Uterus (tissue), 4 donors: ENCODE measurements at places on chromosomes 16 and 17.

GRCh38 chr16:88442727-88443576 is 10.1 kb upstream of the ZFPM1 start:
- H3K27me3 ChIP-seq, result no peaks in the 10 kb centered on the region
- H3K4me3 ChIP-seq, result no peak overlapping the region
- H3K4me1 ChIP-seq, result no peaks in the 10 kb centered on the region
- no peaks in the 10 kb centered on the region for H3K36me3 ChIP-seq
- DNase-seq, result peak; percentile 65

DNA sequence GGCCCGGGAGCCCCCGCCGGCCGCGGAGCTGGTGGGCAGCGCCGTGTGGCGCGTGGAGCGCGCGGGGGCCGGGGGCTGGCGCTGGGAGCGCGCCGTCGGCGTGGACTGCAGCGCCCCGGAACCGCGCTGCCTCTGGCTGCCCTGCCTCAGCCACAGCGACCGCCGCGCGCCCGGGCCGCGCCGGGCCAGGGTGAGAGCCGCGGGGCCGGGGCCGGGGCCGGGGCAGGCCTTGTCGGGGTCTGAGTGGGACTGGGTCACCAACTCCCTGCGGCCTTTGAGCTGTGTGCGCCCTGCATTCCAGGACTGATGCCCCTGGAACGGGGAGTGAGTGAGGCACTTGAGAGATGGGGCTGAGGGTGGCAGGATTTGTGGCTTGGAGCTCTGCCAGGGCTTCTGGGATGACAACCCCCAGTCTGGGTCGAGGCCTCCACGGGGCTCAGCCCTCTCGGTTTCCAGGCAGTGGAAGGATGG is 25.7 kb downstream of the ARHGAP23 start:
- H3K27me3 ChIP-seq, result no peaks in the 10 kb centered on the region
- H3K4me3 ChIP-seq, result peak overlapping the region; percentile 29
- peaks cover 30% of the 10 kb centered on the region for H3K4me1 ChIP-seq
- DNase-seq, result peak; percentile 56
- H3K36me3 ChIP-seq, result no peaks in the 10 kb centered on the region

DNA sequence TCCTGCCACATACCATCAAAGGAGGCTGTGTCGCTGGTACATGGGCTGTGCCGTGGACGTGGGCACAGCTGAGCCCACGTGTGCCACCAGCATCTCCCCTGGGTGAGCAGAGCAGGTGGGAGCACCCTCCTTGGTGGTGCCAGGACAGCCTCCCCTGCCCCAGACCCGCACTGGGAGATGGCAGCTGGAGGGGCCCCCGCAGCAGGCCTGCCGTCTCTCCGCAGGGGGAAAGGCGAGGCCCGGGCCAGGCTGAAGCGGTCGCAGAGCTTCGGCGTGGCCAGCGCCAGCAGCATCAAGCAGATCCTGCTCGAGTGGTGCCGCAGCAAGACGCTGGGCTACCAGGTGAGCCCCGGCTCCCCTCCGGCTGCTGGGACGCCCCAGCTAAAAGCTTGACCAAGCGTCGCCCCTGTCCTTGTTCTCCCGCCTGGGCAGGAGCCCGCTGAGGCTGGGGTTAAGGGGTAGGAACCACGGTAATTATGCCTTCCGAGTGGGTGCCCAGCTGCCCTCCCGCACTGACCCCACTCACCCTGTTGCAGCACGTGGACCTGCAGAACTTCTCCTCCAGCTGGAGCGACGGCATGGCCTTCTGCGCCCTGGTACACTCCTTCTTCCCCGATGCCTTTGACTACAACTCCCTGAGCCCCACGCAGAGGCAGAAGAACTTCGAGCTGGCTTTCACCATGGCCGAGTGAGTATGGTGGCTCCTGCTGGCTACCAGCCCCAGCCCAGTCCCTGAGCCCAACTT is 12.5 kb downstream of the SMTNL2 start:
- H3K4me1 ChIP-seq, result no peaks in the 10 kb centered on the region
- H3K4me3 ChIP-seq, result no peak overlapping the region
- H3K27ac ChIP-seq, result no peak overlapping the region
- H3K36me3 ChIP-seq, result no peaks in the 10 kb centered on the region
- H3K27me3 ChIP-seq, result no peaks in the 10 kb centered on the region
- DNase-seq, result no peak

DNA sequence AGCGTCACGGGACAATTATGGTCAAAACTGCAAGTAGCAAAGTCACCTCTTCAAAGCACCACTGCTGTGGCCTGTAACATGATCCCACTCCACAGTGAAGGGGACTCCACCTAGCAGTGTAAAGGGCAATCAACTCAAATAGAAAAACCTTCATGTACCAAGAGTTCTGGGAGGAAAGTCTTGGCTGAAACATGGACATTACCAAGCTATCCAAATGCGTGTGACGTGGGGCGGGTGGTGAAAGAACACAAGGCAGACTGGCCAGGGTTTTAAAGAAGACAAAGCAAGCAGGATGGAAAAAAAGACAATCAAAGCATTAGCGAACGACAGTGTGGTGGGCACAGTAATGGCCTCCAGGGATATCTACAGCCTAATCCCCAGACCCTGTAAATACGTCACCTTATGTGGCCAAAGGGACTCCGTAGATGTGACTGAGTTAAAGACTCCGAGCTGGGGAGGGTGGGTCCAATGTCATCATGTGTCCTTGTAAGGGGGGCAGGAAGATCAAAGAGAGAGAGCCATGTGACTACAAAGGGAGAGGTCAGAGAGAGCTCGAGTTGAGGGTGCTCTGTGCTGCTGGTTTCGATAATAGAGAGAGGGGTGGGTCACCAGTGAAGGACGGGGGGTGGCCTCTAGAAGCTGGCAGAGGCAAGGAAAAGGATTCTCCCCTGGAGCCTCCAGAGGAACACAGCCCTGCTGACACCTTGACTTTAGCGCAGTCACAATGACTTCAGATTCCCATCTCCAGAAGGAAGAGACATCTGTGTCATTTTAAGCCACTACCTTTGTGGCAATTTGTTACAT is 6.0 kb downstream of the HSDL1 start:
- no peaks in the 10 kb centered on the region for H3K27me3 ChIP-seq
- H3K27ac ChIP-seq, result no peak overlapping the region
- no peak for DNase-seq
- H3K4me3 ChIP-seq, result no peak overlapping the region
- no peaks in the 10 kb centered on the region for H3K36me3 ChIP-seq
